ENCODE measurements at places on chromosomes 7 and 10.
A peak's percentile ranks its signal among the peaks of the same experiment; 100 is the strongest.

GRCh38 chr7:150972023-150972468 is 6.1 kb downstream of the KCNH2 start:
- no peak for DNase-seq

DNA sequence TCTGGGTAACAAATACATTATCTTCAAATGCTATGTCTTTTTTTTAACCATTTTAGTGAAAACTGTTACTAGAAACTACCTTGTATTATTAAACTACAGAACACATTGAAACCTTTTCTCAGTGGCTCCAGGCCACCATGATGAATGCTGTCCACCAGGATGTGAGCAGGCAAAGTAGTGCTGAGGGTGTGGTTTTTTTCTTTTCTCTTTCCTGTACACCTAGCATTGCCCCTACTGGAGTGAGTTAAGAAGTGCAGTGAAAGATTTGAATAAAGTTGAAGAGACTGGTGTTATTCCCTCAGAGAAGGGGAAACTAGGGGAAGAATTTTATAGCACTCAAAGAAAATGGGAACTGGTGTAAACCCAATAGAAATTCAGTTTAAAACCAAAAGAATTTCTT is 120.0 kb upstream of the SAMD8 start:
- peak; percentile 12 for DNase-seq

GRCh38 chr7:86407291-86407690 is 236.4 kb upstream of the GRM3 start:
- no peak for DNase-seq

GRCh38 chr10:634256-634655 is 55.2 kb downstream of the DIP2C start:
- DNase-seq = no peak

GRCh38 chr10:78188446-78188845 is 154.8 kb downstream of the RPS24 start:
- no peak for DNase-seq

DNA sequence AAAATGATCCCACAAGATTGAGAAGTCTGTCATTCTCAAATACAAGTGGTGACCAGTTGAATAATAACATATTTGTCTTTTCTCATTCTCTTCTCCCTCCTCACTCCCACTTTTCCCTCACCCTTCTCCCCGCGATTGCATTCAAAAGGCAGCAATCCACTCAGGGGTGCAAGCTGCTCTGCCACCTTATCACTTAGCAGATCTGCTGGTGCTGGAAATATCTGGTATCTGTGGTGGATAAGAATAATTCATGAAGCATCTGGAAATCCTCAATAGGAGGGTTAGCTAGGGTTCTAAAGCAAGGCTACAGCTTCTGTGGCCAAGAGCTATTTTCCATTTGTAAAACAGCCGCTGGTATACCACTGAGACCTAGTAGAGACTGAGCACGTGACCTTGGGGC is 43.8 kb downstream of the GCC1 start:
- no peak for DNase-seq

GRCh38 chr7:13639396-13639795 is 350.1 kb downstream of the ETV1 start:
- no peak for DNase-seq

All from CD4-positive, alpha-beta T cell treated with Interleukin-6 at 100 ng/mL for 8 hours (primary cell).